GM19239 (cell line): ENCODE measurements at places on chromosomes 2 and 18.

- DNase-seq = no peak
These were observed 105.0 kb upstream of the CCDC150 start for GRCh38 chr2:196534495-196534894.

GRCh38 chr18:50250935-50251334, 15.4 kb downstream of the CFAP53 start:
- DNase-seq = no peak

- no peak for DNase-seq
These were observed 54.1 kb downstream of the EML4 start for GRCh38 chr2:42223067-42223854.

- no peak for DNase-seq
These were observed 3.1 kb downstream of the MRPL35 start for GRCh38 chr2:86202336-86202692.

DNA sequence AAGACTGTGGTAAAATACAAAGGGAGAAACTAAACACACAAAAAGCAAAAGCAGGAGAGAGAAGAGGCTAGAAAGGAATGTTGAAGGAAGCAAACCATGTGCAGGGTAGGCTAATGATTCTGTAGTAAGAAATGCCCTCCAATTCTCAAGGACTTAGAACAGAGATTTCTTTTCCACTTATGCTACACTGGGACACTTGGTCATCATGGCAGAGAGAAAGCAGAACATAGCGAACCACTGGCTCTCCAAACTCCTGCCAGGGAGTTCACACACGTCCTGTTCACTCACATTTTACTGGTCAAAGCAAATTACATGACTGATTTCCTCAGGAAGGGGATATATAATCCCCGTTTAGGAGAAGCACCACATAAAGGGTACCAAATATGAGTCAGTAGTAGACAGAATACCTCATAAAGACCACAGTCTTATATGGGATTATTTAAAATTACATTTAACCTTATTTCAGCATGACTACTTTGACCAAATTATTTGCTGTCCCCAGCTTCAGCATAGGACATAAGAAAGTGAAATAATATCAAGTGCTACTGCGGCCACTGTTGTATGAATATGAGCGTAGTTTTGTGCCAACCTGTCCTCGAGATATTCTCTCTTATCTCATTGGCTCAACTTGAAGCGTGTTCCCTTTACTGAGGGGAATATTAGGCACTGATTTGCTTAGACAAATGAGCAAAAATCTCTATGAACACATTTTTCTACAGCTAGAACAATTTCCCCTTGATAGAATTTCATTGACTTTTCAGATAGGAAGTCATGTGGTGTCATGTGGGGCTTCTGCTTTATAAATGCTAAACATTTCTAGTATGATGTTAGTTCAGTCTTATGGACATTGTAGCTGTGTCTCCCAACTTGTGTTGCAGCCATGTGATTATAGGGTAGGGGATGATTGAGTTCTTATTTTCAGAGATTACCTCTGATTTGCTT, 81.7 kb downstream of the FAM161A start:
- DNase-seq = no peak

DNA sequence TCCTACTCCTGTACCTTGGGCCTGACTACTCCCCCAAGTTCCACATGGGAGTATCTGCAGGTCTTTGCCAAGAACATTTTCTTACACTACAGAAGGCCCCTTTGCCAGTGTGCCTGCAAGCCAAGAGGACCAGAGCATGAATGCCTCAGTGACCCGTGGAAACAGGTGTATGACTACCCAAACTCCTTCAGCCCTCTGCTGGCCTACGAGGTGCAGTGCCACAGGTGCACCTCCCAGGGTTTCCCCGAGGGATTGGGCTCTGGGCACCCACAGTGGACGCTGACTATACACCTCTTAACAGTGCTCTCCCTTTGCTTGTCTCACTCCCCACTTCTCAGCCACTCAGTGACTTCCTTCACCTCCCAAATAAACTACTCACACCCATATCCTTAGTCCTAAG, 91.4 kb downstream of the COL6A3 start:
- DNase-seq = no peak

DNA sequence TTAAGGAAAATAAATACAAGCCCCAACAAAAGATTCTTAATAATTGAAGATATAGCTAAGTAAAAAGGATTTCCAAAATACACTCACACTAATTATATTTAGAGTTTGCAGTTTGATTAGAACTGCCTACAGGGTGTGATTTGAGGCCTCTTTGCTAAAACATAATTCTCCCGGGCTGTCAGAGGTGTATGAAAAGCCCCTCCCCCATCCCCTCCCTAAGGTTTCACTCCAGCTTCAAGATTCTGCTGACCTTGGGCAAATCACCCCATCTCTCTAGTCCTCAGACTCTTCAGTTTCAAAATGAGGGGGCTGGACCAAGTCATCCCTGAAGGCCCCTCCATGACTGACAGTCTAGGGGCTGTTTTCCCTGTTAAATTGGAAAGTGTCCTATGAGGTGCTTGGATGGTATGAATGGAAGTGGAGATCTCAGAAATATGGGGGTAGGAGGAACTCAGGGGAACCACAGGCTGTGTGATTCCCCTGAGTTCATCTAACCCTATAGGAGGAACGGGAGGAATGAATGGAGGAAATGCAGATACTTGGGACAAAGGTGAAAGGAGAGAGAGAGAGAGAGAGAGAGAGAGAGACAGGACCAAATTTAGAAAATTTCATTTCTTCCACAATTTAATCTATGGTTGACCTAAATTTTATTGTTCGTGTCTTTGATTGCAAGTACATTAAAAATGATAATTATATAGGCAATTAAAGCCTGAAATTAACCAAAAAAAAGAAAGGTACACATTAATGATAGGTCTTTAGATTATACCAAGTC, 107.5 kb downstream of the SPP2 start:
- DNase-seq = no peak

DNA sequence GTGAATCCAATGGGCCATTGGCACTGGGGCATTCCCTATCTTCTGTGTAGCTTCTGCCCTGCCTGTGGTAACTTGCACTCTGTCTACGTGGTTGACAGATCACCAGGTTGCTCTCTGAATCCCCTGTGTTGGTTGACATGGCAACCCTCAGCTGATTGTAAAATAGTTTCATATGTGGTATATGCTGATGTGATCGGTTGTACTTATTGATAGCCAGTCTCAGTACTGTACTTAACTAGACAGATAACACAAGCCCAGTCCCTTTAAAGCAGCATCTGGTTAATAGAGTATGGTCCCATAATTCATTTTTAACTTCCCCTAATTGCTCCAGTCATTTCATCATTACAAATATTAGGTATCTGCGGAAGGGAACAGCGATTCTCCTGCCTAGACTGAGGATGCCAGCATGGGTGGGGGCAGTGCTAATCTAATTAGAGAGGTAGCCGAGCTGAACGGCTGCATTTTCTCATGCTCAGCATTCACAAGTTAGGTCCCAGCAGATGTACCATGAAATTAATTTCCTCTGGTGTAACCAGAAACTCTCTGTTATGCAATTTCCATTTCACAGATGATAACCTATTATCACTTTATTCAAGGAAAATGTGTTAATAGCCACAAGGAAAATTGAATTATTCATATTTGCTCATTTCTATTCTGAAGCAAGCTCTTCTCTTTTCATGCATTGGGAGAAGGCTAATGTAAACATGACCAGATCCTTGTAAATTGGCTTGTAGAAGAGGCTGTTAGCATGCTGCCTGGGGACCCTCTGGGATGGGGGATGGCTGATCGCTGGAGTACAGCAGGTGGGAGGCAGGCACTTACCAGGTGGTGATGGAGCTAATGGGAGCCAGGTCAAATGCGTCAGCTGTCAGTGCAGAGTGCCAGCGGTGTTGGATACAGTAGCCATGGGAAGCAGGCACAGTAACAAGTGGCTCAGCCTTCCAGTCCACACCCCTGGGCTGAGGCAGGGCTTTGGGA, 608.3 kb downstream of the GALR1 start:
- DNase-seq = no peak

GRCh38 chr2:84904717-84905174, 710 bp upstream of the TMSB10 start:
- no peak for DNase-seq

GRCh38 chr18:2570772-2571199, 519 bp downstream of the METTL4 start:
- peak; percentile 13 for DNase-seq

GRCh38 chr2:39144416-39144815, 23.6 kb upstream of the SOS1 start:
- DNase-seq = no peak

- no peak for DNase-seq
These were observed 413.6 kb upstream of the ID2 start for GRCh38 chr2:8268172-8268783.
